NCI-H446 (cell line): ENCODE measurements at places on chromosomes 1 and 21.

DNA sequence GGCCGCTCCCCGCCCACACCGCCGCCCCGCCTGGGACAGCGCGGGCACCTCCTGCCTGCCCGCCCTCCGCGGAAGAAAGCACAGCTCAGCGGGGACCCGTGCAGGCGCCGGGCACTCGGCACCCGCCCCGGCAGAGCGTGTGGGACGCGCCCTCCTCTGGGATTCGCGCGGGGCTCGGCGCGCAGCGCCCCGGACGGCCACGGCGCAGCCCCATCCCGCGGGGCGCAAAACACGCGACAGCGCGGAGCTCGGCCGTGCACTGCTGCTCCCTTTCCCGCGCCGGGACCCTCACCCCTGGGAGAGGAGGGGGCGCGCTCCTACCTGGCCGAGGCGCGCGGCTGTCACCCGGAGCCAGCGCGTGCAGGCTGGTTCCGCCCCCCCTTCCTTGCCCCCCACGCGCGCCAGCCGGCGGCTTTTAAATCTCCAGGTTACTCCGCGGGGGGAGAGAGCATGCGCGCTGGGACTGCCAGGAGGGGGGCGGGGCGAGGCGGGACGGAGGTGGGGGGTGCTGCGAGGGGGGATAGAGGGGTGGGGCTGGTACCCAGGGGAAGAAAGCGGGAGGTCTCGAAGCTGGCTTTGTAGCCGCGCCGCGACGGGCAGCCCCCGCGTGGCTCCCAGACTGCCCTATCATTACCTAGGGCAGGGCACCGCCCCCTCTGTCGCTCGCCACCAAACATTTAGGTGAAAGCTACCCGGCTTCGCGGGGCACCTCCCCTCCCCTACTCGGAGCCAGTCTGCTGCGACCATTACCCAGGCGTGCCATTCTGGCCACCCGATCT lies at the start of gene SLC45A3:
Gene SLC45A3, minus strand, starts transcription at position 437 of the 779 bp plus-strand sequence. CDS start 15,853 bp downstream, outside the sequence.
- DNase-seq = peak; percentile 36

- DNase-seq = no peak
These were observed 408.1 kb upstream of the RUNX1 start for GRCh38 chr21:35457097-35457804.

- DNase-seq = no peak
These were observed 165.8 kb downstream of the ST6GALNAC3 start for GRCh38 chr1:76240316-76240715.

DNA sequence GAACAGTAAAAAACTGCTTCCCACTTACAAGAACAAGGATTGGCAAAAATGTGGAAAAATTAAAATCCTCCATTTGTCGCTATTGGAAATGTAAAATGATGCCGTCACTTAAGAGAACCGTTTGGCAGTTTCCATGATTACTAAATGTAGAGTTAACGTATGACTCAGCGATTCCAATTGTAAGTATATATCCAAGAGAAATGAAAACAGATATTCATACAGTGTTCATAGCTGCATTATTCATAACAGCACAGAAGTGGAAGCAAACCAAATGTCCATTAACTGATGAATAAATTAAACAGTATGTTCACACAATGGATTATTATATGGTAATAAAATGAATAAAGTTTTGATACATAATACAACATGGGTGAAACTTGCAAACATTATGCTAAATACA lies 971.0 kb downstream of the AMY1C start:
- no peak for DNase-seq

- no peak for DNase-seq
These were observed 320.2 kb downstream of the BARHL2 start for GRCh38 chr1:90396917-90397316.

GRCh38 chr21:36350282-36350910 lies 30.4 kb downstream of the MORC3 start:
- no peak for DNase-seq

DNA sequence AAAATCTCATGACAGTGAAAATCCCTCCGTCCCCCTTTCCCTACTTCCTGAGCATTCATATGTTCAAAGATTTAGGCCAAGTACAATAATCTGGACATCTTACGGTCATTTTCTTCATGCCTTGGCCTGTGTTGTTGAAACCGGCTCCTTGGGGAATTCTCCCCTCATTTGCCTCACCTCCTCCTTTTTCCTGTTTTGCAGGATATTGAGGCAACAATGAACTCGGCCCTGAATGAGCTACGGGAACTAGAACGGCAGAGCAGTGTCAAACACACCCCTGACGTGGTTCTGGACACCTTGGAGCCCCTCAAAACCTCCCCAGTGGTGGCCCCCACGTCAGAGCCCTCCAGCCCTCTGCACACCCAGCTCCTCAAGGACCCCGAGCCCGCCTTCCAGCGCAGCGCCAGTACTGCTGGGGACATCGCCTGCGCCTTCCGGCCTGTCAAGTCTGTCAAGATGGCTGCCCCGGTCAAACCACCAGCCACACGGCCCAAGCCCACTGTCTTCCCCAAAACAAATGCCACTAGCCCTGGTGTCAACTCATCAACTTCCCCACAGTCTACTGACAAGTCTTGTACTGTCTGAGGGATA lies 9.3 kb upstream of the IKBKE start:
- DNase-seq = no peak

DNA sequence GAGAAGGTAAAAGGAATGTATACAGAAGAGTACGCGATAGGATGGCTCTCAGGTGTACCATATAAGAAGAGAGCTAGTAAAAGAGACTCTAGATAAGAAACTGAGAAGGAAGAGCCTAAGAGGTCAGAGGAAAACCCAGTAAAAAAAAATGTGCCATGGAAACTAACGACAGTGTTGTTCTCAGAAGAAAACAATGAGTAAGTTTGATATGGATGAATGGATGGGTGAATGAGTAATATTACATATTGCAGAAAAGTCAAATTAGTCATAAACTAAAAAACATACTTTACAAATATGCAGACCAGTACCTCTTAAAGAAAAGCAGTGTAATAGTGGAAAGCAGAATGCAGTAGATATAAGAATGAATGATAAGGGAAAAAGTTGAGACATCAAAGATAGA lies 316.2 kb downstream of the HMCN1 start:
- no peak for DNase-seq

DNA sequence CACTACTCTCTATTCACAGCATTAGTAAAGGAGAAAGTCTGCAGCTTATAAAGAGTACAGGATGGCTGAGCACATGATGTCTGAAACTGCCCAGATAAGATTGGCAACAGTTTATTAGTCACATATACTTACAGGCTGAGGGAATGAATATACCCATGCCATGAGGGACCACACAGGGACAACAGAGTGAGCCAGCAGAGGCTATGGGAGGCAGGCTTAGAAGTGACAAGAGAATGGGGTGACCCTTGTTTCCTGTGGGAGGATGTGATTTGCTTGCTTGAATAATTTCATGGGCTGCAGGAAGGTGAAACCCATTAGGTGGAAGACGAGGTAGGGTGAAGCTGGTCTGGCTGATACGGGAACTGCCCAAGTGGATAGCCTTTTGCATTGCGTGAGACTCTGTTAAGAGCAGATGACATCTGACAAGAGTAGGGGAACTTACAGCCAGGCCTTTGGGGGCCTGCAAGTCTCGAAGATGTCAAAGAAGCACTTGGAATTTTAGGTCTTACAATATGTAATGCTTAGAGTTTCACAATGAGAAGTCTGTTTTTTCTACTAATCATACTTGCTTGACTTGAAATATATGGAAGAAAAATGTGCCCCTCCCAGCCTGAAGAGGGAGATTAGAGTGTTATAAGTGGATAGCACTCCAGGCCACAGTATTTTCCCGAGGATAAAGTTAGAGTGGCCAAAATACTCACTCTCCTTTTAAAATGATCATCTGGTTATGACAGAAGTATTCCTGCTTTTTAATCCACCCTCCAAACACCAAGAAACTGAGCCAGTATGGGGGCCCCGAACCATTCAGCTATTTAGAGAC lies 34.6 kb upstream of the TNFSF4 start:
- DNase-seq = no peak

- no peak for DNase-seq
These were observed 167.1 kb downstream of the DHRS3 start for GRCh38 chr1:12450756-12451559.

DNA sequence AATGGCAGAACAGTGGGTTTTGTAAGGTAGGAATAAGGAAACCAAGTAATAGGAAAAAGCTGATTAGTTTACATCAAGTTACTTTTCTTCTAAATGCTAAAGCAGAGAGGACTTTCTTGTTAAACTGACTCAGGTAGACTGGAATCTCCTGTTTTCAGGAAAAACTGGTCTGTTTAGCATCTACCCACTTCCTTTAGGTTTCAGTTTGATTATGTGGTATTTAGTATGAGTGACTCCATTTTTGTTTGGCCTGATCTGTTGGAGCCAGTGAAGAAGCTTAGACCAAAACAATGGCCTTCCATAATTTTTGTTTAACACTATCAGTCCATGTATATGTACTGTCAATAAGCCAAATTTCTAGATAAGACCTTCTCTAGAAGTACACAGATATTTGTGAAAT lies 88.4 kb downstream of the EPB41 start:
- DNase-seq = no peak

DNA sequence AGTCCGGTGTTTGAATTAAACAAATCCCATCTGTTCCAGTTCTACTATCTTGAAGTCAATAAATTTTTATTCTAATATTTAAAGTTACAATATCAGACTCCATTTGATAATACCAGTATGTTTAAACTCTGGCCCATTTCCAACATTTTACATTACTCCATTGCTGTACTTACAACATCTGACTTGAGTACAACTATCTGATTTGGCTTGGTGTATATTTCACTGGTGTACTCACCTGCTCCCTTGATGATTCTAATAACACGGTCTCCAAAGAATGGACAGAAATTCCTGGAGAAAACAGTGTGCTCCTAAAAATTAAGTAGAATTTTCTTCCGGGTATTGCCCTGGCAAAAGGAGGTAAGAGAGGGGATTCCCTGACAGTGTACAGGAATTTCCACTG lies 680.5 kb upstream of the ADAMTS5 start:
- DNase-seq = no peak

GRCh38 chr1:26541431-26541815 lies 11.9 kb downstream of the RPS6KA1 start:
- no peak for DNase-seq

- no peak for DNase-seq
These were observed 3.9 kb downstream of the SEMA6C start for GRCh38 chr1:151142411-151143056.

DNA sequence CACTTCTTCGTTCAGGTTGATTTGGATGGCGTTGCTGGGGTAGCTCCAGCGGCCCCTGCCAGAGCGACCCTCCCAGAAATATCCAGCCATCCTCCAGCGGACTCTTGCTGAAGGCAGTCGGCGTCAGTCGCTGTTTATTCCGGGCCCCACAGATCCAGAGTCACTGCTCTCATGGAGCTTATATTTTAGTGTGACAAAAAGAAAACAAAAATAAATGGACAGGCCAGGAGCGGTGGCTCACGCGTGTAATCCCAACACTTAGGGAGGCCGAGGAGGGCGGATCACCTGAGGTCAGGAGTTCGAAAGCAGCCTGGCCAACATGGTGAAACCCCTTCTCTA lies 791 bp upstream of the CFAP298 start:
- no peak for DNase-seq

- no peak for DNase-seq
These were observed 28.9 kb downstream of the S1PR1 start for GRCh38 chr1:101265684-101266083.

GRCh38 chr1:215636258-215636965 lies 69.3 kb downstream of the KCTD3 start:
- DNase-seq = no peak

DNA sequence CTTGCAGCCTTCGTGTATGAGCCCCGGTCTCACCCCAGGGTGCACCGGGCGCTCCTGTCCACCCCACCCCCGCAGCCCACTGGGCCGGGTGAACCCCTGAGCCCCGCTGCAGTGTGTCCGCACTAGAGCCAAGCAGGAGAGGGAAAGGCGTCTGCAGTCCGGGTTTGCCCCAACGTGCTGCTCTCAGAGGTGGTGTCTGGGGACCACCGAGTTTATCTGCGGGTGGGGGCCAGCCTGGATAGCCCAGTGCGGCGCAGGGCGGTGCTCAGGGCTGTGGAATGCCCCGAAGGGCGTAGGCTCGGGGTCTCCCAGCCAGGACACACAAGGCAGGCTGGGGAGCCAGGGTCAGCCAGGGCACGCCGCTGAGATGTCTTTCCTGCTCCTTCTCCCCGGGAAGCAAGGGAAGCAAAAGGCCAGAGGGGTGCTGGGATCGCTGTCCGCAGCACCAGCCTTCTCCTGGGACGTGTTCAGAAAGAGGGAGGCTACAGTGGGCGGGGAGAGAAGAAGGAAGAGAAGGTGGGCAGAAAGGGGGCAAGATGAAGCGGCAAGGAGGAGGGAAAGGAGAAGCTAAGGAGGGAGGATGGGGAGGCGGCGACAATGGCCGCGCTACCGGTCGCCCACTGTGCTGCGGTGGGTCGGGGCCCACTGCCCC lies 56.6 kb downstream of the MAB21L3 start:
- DNase-seq = no peak

GRCh38 chr1:210072896-210073504 lies 135.0 kb downstream of the SYT14 start:
- no peak for DNase-seq

DNA sequence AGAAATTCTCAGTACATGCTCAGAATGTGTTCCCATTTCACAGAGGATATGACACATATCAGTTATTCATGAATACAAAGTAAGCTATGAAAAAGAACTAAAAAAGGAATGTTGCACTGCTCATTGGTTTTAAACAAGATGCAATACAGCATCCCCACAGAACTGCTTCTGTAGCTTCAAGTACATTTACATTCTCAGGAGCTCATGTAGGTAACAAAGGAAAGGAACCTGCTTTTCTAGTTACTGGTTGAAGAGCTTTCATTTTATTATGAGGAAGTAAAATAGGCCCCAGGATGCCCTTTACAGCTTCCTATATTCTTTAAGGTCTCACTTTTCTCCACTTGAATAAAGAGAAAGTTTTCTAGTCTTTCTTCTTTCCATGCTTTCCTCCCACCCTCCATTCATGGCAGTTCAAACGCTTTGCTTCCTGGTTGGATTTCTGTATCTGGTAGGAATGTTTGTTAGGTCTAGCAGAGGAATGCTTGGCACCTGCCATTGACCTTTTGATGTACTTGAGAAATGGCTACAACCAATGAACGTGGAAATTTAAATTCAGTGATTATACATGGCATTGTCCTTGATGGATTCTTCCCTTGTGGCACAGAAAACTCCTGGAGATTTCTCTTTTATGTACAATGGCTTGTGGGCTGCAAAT lies 27.1 kb upstream of the KCNK2 start:
- no peak for DNase-seq

GRCh38 chr1:39816415-39817090 lies 27.9 kb upstream of the BMP8B start:
- peak; percentile 81 for DNase-seq
